Kidney epithelial cell (primary cell): ENCODE measurements at places on chromosomes 2 and 18. TPM values are rescaled to one million over a fixed set of nuclear protein-coding genes. Genes with fewer than 3 reads are reported as not detected.

GRCh38 chr2:95402370-95403203, at the start of gene FAHD2A:
TSS of gene FAHD2A (plus strand) at chr2:95402708. CDS start at chr2:95405559, 2,851 bp downstream.
- no peak for DNase-seq

- DNase-seq = no peak
These were observed 204.1 kb downstream of the CELF4 start for GRCh38 chr18:37361335-37362157.

- DNase-seq = no peak
These were observed 69.2 kb downstream of the DLGAP1 start for GRCh38 chr18:4385876-4386275.

The CNGA3 gene
- 0.21 TPM in 1 of 2 replicates, not detected in the other for total RNA-seq

GRCh38 chr2:216283038-216283900, 89.0 kb downstream of the MARCHF4 start:
- no peak for DNase-seq

DNA sequence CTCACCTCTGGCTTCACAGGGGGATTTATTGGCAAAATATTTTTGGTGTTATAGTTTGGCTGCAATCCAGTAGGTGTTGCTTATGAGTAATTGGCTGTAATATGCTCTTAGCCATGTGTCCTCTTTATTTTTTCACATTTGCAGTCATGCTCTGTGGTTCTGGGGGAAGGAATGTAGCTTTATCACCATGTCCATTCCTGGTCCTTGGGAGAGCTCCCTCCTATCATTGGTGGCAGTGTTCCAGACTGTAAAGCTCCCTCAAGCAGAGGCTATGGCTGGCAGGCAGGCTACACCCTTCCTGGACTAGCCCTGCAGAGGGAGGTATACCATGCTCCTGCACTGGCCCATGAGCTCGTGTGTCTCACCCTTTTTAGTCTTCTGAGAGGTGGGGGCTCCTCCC, 120.0 kb upstream of the FSIP2 start:
- DNase-seq = peak; percentile 44

DNA sequence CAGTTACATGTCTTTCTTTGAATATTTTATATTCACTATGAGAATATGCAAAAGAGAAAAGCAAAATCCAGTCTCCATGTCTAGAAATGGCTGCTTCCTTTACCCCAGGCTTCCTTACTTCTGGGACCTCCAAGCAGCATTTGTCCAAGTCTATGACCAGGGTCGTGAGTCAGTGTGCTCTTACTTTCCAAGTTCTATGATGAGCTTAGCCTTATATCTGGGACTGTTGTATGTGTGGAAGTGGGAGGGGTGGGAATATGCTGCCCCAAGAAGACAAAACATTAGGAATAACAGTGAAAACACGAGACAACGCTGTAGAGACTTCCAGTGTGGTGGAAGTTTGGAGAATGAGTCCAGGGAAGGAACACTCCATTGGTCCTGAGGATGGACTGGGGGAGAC, 21.2 kb upstream of the CHRNA1 start:
- no peak for DNase-seq

GRCh38 chr2:105294844-105295481, 34.6 kb downstream of the TGFBRAP1 start:
- DNase-seq = no peak

The RGPD5 gene
- total RNA-seq = 7.6 and 12.4 TPM in 2 replicates

DNA sequence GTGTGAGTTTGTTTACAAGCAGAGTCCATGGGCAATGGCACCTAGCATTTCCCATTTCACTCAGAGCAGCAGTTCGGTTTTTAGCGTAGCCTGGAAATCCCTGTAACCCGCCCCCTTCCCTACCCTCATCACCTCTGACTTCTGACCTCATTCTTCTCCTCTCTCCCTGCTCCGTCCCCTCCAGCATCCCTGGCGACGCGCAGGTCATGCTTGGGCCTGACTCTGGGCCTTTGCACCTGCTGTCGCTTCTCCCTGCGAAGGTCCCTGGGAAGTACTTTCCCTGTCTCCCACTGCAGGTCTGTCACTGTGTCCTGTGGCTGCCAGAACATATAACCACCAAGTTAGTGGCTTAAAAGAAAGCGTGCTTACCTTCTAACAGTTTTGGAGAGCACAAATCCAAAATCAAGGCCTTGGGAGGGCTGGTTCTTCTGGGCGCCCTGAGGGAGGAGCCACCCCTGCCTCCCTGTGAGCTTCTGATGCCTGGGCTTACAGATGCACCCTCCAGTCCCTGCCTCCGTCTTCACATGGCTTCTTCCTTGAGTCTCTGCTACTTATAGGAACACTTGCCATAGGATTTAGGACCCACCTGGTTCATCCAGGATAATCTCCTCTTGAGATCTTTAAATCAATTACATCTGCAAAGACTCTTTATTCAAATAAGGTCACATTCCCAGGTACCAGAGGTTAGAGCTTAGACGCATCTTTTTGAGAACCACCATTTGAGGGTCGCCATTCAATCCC, 8.1 kb upstream of the RAB17 start:
- no peak for DNase-seq

GRCh38 chr2:223041527-223042109, 10.4 kb upstream of the KCNE4 start:
- peak; percentile 93 for DNase-seq

The SCN9A gene
- 7.2 and 8.1 TPM in 2 replicates for total RNA-seq

GRCh38 chr2:234355021-234355720, 141.7 kb downstream of the ARL4C start:
- DNase-seq = no peak

The GREB1 gene
- total RNA-seq = 2.8 and 4.8 TPM in 2 replicates

The MPP4 gene
- 0.21 TPM in 1 of 2 replicates, not detected in the other for total RNA-seq

- no peak for DNase-seq
These were observed 115.0 kb upstream of the LHCGR start for GRCh38 chr2:48870503-48870902.

DNA sequence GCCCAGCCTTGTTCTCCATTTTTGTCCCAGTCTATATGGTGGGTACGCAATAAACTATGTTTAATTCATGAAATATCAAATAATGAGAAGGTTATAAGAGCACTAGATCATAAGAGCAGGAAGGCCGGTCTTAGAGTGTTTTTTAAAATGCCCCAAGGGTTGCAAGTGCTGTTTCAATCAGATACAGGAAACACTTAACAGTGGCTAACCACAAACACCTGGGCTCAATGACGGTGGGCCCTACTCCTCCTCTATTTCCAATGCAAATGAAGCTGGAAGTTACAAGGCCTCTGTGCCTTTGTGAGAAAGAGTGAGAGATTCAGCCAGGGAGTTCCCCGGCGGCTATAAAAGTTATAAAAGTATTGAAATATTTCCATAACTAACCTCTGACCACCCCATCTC, 18.9 kb upstream of the WDR33 start:
- DNase-seq = no peak

DNA sequence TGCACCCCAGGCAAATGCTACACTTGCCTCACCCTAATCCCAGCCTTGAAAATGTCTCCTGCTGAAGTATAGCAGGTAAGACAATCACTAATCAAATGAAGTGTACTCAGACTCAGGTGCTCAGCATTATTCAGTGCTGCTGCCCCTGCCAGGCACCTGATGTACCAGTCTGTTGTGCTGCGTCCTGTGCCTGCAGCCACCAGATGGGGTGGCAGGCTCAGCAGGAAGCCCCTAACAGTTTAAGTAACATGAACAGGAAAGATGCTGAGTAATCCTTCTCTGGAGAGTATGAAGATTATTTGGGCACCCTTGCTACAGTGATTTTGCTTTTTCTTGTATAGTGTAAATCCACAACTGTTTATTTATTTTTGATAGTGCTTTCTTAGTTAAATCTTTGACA, 69.1 kb downstream of the TACR1 start:
- DNase-seq = no peak

The CRACDL gene
- 1.4 TPM in 2 replicates for total RNA-seq

DNA sequence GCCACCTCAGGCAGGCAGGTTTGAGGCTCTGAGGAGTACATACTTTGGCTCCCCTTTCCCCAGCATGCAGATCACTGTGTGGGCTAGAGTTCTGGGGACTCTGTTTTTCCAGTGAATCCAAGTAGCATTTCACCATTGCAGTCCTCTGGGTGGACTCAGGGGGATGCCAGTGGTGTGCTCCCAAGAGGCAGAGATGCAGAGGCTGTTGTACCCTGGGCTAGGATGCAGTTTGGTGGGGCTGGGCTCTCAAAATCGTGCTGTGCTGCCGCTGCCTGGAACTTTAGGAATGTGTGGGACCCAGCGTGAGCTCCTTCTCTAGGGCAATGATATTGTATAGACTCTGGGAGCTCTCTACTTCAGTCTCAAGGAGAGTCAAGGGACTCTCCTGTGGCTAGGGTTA, 104.9 kb downstream of the MYO3B start:
- DNase-seq = no peak

The MLPH gene
- 27.3 and 44.6 TPM in 2 replicates for total RNA-seq

The ERLEC1 gene
- 51.9 and 54.8 TPM in 2 replicates for total RNA-seq

GRCh38 chr18:45009756-45010155, 329.1 kb downstream of the SETBP1 start:
- no peak for DNase-seq

The PSD4 gene
- total RNA-seq = 12.1 and 13.9 TPM in 2 replicates

The TGFA gene
- 72.1 and 74.4 TPM in 2 replicates for total RNA-seq
